8988T (cell line): ENCODE measurements at places on chromosomes 5 and 9.

DNA sequence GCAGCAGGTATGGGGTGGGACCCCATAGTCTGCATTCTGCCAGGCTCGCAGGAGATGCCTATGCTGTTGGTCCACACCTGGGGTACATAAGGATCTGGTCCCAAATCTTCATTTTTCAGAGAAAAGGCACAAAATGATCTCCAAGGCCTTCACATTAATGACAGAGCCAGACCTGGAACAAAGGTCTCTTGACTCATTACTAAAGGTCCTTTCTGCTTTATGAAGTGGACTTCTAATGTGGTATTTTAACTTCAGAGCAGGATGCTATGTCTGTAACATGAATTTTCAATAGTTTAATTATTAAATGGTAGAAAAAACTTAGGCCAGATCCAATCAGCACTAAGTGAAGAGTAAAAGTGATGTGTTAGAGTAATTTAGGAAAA, 38.0 kb downstream of the DMGDH start:
- no peak for DNase-seq

DNA sequence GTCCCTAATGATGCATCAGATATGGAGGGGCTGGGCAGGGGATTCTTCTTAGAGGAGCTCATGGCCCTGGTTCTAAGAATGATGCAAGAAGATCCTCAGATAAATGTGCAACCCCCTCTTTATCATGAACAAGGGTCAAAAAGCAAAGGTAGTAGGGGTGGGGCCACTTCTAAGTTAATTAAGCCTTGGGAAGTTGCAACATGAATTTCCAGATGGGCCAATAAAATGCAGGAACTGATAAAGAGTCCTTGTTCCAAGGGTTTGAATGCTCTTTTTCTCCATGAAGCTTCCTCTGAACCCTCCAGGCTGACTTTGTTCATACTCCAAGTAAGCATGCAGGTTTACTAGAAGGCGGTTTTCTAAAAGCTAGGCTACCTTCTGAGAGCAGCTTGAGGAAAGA, 25.6 kb downstream of the PCA3 start:
- DNase-seq = no peak

- no peak for DNase-seq
These were observed 47.0 kb downstream of the SH3GL2 start for GRCh38 chr9:17625644-17626388.

DNA sequence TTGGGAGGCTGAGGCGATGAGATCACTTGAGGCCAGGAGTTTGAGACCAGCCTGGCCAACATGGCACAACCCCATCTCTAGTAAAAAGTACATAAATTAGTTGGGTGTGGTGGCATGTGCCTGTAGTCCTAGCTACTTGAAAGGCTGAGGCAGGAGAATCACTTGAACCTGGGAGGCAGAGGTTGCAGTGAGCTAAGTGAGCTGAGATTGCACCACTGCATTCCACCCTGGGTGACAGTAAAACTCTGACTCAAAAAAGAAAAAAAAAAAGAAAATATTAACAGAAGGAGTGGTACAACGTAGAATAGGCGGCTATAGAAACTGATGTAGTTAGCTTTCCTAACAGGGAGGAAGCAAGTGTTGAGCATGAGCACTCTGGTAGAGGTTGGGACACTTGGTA, 59.9 kb downstream of the PBX3 start:
- DNase-seq = no peak

DNA sequence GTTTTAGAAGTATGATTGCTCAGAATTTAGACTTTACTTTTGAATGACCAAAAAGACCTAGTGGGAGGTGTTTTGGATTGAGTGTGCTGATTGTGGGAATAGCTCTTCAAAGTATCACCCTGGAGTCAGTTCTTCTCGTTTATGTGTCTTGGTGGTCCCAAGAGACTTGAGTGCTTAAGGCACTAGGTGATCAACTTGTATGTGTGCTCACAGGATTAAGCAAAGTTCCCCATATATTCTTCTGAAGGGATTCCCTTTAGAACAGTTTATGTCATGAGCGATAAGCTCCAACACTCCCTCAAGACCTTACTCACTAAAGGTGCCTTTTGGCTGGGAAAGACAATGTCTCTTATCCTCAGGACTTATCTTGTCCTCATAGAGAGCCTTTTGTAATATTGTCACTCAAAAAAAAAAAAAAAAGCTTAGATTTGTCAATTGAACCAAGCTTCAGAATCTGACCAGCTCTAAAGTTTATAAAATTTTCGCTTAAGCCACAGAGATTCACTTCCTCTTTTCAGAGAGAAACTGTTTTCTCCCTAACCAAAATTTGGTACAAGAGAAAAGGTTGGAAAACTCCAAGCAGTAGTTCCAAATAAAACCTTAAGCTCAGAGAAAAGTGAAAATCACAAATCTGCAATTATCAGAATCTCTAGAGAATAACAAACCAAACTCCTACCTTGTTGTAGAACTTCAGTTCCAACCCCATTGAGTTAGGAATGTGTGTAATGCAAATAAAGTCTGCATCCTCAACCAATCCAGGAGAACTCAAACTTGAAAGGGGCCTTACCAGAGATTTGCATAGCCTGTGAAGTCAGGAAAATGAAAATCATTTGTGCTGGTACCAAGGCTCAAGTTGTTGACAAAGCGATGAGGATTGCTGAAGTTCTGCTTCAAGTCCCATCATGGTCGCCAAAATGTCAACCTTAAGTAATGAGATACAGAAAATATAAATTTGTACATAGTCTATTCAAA, 40.0 kb upstream of the PDZD2 start:
- no peak for DNase-seq

DNA sequence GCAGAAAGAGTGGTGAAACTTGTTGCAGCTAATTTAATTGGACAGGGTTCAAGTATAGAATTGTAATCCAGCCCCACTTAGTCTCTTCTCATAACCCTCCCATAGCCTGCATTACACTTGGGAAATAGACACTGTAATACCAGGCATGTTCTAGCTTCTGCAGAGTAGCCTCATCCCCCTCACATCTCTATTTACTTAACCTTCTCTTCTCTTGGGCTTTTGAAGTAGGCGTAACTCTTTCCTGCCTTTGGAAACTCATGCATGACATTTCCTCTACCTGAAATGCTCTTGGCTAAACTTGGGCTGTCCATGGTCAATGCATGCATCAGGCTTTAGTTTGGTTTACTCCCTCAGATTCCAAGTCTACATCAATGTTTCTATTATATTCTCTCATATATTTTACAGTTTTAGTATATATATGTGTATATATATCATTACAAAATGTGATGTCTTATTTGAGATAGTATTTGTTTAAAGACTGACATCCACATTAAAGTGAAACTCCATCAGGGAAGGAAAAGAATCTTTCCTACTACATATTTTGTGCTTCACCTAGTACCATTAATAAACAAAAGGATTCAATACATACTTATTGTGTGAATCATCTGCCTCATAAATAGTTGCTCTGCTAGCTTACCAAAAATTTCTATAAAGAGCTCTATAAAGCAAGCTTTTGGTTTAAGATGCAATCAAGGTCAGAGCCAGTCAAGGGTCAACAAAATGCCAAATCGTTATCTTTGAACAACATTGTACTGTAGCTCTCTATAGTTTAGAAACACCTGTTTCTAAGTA, 1158.0 kb downstream of the MAT2B start:
- DNase-seq = no peak

DNA sequence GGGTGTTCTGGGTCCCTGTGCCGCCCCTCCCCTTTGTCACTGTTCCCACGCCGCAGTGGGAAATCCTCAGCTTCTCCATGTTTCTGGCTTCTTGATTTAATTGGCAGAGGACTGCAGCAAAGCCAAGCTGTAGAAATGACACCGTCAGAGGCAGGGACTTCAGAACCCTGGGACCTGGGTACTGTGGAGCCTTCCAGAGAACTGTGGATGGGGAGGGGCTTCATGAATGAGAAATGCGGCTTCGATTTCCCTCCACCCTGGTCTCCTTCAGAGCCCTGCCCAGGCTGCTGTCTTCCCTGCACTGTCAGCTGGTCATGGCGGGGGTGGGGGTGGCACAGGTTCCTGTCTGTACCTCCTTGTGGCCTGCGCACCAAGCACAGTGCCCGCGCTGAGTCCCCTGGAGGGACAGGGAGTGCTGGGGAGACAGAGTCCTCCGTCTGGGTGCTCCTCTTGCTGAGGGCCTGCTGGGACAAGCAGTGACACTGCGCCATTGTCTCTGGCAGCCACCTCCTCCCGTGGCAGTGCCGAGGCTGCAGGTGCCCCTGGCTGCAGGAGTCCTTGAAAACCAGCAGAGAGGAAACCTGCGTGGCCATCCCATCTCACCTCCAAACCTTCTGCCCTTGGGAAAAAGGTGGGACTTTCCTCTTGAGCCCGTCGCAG, 47.2 kb downstream of the COL5A1 start:
- no peak for DNase-seq

DNA sequence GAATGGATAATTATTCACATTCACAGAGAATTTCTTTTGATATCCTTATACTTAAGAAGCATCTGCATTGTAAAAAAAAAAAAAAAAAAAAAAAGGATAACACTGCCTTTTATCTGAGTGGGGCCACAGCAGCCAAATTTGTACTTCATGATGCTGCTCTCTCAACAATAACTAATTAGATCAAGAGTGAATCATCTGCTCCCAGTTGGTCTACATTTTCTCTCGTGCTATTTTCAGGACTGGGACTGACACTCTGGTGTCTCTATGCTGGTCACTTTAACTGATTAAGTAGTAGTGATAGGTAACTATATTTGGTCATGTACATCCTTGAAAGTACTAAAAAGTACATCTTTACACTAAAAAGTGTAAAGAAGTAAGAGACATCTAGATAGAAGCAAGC, 90.1 kb downstream of the RFX3 start:
- no peak for DNase-seq

DNA sequence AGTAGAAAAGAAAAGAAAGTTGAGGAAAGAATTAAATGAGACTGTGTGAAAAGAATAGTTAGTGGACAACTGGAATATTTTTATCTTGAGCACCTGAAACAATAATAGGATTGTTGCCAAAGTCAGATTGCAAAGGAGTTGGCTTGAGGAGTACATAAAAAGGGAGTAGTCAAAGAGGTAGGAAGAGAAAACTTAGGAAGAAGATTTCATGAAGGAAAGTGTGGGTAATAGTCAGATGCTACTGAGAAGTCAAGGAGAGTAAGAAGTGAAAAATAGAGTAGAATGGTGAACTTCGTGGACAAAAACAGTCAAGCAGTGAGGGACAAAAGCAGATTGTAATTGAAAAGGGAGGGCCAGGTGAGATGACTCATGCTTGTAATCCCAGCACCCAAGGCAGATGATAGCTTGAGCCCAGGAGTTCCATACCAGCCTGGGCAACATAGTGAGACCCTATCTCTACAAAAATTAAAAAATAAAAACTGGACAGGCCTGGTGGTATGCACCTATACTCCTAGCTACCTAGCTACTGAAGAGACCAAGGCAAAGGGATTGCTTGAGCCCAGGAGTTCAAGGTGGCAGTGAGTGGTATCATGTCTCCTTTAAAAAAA, 178.9 kb downstream of the NIPBL start:
- DNase-seq = no peak

- DNase-seq = no peak
These were observed 95.6 kb downstream of the NR6A1 start for GRCh38 chr9:124675261-124676158.

GRCh38 chr5:91928754-91929521, 545.8 kb upstream of the ARRDC3 start:
- no peak for DNase-seq

GRCh38 chr5:108201721-108202120, 180.2 kb downstream of the FBXL17 start:
- no peak for DNase-seq

DNA sequence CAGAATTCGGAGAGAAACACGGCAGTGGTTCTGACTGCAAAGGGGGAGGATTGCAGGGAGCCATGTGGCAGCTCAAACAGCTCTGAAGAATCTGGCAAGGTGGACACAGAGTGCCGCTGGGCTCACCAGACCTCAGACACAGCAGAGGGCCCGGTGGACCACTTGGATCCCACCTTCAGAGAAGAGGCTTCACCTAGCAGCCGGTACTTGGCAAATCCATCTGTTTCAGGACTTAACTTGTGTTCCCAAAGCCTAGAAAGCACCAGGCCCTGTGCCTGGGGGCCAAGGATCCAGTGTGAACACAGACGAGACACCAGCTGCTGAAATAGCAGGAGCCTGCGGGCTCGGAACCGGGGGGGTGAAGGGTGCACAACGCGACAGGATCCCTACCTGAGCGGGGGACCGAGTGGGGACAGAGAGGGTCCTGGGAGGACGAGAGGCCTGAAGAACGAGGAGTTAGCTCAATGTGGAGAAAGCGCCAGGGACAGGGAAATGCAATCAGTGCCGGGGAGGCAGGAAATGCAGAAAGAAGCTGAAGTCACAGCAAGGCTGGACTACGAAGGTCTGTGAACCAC, 44.6 kb downstream of the BTNL9 start:
- no peak for DNase-seq

- DNase-seq = no peak
These were observed 92.2 kb downstream of the SEMA6A start for GRCh38 chr5:116482394-116482793.

DNA sequence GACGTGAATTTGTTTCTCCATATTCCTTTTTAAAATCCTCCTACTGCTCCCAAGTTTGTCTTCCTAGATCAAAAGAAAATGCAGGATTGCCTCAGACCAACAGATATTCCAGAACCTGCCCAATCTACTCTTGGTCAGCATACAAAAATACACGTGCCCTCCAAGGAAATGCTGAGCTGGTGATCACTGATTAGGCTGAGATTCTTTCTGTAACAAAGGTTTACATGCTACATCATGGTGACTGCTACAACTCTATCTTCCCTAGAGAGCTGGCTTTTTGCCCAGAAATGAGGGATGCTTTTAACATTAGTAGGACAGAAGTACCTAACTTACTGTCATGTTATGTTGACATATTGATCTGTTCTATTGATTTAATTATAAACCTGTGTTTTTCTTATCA, 35.5 kb downstream of the OR2Y1 start:
- no peak for DNase-seq
